Right renal pelvis (tissue), 4 donors: ENCODE measurements at places on chromosomes 3 and 15.
A peak's percentile ranks its signal among the peaks of the same experiment; 100 is the strongest.

DNA sequence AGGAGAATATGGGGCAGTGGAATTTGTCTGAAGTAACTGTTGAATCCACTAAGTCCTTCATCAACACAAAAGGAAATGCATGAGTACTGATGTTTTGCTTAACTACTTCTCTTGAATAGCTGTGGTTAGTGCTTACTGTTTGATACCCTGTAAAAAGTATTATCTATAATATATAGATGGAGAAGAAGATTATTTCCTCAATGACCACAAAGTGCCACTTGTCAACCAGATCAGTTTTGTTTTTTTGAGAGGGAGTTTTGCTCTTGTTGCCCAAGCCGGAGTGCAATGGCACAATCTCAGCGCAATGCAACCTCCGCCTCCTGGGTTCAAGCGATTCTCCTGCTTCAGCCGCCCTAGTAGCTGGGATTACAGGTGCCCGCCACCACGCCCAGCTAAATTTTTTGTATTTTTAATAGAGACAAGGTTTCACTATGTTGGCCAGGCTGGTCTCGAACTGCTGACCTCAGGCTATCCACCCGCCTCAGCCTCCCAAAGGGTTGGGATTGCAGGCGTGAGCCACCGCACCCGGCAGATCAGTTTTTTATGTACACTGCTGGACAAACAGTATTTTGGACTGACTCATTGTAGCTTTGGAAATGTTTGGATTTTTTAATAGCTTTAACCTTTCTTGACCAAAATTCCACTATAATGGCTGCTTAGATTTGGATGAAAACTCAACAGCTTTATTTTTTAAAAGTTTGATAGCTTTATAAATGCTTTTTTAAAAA lies 1.5 kb upstream of the RPLP1 start:
- DNase-seq: no peak

- no peak for DNase-seq
These were observed 7.5 kb downstream of the PLA2G4F start for GRCh38 chr15:42148808-42149492.

GRCh38 chr3:126439968-126440708 lies 35.6 kb downstream of the ZXDC start:
- DNase-seq: no peak

DNA sequence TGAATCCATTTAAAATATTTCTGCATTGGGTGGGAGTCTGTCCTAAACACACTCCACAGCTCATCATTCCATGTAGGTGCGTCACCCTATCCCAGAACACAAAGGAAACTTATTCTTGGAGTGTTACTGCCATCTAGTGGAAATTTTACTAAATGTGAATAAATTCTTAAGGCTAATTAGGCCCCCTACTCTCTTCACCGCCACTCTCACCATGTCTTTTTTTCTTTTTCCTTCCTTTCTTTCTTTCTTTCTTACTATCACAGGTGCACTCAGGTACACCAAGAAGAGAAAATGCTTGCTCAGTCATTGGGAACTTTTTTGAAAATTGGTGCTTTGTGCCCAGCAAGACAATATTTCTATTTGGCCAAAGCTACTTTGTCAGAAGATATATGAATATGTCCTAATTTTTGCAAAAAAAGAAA lies 26.4 kb upstream of the ATP8B4 start:
- DNase-seq: peak; percentile 67

DNA sequence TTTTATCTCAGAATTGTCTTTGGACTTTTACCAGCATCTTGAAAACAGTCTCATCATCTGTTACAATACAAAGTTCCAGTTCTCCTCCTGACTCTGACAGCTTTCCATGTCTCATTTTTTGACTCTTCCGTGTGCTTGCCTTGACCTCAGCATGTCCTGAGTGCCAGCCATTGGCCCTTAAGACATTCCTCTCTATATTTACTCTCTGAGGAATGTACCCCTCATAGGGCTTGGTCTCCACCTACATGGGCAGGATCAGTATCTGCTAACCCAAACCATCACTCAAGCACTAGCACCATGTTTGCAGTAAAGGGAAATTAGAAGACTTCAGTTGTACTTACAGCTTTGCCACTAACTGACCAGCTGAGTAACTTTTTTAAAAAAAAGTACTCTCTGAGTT lies 16.2 kb downstream of the ANKUB1 start:
- DNase-seq: no peak

DNA sequence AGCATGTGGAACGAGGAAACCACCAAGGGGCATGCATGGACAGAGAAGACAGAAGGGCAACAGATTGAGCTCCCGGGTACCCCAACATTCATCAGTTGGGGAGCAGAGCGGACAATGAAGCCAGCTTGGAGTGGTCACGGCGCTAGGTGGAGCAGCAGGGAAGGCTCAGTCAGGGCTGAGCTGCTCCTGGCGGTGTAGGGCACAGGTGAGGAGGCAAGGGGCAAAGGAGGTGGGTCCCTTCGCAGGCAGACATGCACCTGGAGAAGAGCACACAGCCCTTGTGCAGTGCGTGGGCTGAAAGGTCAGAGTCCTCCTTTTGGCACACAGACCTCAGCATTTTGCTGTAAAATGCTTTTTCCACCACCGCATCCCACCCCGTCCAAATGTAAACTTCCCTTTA lies 90.0 kb upstream of the SLC6A6 start:
- DNase-seq: no peak

- DNase-seq: no peak
These were observed 55.3 kb downstream of the MEIS2 start for GRCh38 chr15:37044915-37045648.

GRCh38 chr3:89114841-89115223 lies 7.4 kb downstream of the EPHA3 start:
- DNase-seq: no peak

DNA sequence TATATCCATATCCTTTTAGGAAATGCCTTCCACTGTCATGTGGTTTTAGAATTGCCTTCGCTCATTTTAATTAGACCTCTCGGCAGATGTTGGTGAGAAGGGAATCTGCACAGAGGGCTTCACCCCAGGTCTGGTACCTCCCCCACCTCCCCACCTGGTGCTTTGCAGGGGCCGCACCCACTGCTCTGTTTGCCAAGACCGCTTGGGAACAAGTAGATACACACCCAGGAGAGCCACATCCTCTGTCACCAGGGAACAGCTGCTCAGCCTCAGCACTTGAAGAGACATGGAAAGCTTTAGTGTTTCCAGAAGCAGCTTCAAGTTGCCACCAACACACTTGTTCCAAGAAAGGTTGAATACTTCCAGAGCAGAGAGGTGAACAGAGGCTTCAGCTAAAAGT lies 21.8 kb downstream of the LRRC31 start:
- no peak for DNase-seq

GRCh38 chr3:155664925-155665695 lies 79.8 kb downstream of the PLCH1 start:
- no peak for DNase-seq

- DNase-seq: no peak
These were observed 96.8 kb downstream of the IGF1R start for GRCh38 chr15:98745179-98745578.

DNA sequence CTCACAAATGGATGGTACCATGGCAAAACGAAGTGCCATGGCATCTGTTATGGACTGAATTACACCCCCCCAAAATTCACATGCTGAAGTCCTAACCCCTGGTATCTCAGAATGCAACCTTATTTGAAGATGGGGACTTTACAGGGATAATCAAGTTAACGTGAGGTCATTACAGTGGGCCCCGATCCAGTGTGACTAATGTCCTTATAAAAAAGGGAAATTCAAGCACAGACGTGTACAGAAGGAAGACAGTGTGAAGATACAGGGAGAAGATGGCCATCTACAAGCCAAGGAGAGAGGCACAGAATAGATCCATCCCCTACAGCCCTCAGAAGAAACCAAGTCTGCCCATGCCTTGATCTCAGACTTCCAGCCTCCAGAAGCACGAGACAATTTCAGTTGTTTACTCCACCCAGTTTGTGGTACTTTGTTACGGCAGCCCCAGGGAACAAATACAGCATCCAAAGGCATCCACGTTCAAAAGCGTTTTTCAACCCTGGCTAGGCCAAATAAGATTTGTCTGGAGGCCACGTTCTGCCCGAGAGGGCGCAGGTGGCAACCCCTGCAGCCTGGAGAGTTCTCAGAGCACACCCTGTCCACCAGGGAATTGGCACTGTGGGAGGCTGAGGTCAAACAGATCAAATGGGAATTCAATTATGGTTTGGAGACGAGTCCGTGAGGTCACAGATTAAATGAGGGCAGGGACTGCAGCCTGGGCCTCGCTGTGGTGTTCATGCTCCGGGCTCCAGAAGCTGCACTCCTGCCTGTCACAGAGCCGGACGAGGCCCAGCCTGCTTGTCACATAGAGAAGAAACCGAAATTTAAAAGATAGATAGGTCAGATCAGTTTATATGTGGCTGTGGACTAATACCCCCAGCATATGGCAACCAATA lies 494.8 kb downstream of the SHQ1 start:
- DNase-seq: no peak

GRCh38 chr3:172341482-172342059 lies 106.7 kb downstream of the GHSR start:
- no peak for DNase-seq

DNA sequence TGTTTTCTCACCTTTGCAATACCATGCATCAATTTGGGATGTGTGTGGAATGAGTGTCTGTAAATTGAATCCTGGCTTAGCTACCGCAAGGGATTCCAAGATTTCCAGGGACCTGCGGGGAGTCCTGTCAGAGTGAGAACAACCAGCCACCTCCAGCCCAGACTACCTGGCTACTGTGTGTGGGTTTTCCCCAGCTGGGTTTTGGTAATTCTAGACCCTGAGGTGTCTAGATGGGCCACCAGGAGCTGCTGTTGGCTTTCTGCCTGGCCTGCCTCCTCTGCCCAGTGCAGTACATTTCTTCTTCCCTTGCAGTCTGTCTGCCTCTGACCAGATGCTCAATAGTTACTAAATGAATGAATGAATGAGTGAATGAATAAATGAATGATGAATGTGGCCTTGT lies 32.5 kb upstream of the CORO2B start:
- no peak for DNase-seq

DNA sequence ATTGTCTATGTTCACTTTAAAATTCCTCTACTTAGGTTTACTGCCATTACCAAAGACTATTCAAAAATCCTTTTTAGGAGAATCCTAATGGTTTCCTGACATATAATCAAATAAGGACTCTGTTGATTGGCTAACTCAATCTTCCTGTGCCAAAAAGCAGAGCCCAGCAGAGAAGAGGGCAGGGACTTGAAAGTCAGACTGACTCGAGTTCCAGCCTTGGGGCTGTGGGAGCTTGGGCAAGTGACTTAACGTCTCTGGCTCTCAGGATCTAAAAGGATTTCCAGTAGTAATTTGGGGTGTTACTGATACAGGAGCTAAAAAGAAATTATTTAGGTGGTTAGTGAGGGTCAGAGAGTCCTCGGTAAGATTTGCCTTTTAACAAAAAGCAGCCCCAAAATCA lies 10.9 kb downstream of the CCR5 start:
- DNase-seq: no peak

DNA sequence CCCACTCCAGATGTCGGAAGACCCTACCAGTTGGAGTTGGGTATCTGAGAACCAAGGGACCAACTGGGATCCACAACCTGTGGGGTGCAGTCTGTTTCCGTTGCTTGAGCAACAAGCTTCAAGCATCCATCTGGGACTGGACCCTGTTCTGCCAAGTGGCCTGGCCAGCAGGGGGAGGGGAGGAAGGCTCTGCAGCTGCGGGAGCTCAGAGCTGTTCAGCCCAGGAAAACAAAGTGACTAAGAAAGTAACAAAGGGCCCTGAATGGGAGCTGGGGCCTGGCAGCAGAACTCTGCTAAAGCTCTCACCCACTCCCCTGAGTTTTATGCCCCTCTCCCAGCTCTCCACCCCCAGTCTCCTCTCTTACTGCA lies 2.7 kb downstream of the TYRO3 start:
- no peak for DNase-seq

- no peak for DNase-seq
These were observed 211.1 kb upstream of the ADAMTS9 start for GRCh38 chr3:64898941-64899340.

DNA sequence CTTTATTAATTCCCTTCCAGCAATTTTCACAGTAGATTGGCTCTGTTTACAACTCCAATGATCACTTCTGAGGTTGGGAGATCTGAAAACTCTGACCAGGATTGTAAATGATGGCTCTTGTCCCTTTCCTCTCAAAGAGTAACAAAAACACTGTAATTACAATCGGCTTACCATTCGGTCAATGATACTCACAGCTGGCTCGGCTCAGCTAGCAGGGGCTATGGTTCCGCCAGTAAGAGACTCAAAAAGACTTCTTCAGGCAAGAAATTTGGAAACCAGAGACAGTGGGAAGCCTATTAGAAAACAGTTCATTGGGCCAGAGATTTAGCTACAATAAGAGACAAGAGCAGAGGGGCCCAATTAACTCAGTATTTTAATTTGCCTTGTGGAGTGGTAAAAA lies 96.6 kb downstream of the LRRC3B start:
- DNase-seq: peak; percentile 19

GRCh38 chr15:62950462-62950931 lies 92.0 kb upstream of the TPM1 start:
- DNase-seq: no peak

DNA sequence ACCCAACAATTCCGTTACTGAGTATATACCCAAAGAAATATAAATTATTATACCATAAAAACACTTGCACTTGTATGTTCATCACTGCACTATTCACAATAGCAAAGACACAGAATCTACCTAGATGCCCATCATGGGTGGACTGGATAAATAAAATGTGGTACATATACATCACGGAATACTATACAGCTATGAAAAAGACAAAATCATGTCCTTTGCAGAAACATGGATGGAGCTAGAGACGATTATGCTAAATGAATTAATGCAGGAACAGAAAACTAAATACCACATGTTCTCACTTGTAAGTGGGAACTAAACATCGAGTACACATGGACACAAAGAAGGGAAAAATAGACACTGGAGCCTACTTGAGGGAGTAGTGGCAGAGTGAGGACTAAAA lies 185.3 kb downstream of the PYDC2 start:
- DNase-seq: no peak

GRCh38 chr15:49313650-49314049 lies 109.4 kb upstream of the FGF7 start:
- DNase-seq: no peak

DNA sequence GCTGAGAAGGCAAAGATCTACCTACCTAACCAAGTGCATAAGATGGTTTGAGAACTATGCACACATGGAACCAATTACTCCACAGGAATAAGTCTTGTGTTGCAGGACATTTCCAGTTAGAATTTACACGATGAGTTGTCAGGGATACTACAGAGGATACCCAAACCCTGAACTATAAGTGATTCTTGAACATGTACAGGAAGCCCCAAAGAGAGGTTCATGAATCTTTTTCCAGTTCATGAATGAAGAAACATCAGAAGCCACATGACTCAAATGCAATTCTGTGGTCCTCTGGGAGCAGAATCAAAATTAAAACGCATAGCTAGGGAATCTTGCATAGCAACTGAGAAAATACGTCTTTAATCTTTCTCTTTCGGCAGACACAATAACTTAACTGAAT lies 114.1 kb upstream of the LMCD1 start:
- no peak for DNase-seq

DNA sequence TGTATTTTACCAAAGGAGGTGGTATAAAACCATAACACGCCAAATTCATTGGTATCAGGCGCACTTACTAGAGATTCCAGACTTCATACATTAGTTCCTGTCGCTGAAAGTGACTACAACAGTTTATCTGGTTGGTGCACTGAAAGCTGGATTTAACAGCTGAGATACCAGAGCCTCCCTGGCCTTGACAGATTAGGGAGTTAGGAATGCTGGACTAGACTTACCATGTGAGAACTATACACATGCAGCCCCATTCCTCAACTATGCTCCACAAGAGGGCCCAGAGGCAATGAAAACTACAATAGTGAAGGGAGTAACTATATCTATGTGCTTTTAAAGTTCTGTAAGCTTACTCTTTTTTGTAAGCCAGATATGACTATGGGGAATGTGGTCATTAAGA lies 174.4 kb downstream of the STAG1 start:
- DNase-seq: no peak

- DNase-seq: no peak
These were observed 268.9 kb downstream of the GABRB3 start for GRCh38 chr15:26504009-26504408.
